ENCODE measurements at places on chromosomes 5 and 9.

- DNase-seq: no peak
Measured at GRCh38 chr9:101594796-101595195, at the start of gene PPP3R2. PPP3R2 (minus strand) TSS chr9:101594969; CDS start chr9:101594921, 48 bp downstream.

DNA sequence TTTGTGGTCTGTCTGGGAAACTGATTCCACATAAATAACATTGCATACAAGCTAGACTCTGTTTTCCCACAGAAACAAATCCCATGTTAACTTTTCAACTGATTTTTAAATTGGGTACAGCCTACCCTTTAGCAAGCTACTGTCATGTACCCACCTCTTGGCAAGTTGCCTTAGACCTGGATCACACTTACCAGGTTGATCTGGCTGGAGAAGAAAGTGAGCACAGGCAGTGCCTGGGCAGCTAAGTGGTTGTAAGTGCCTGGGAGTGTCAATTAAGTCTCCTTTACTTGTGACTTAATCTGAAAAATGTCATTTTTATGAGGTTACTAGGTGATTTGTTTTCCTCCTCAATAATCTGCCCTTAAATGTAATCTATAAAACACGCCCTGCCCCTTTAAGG is 336.4 kb downstream of the ARL15 start:
- no peak for DNase-seq

GRCh38 chr5:27140831-27141230 is 102.4 kb upstream of the CDH9 start:
- no peak for DNase-seq

DNA sequence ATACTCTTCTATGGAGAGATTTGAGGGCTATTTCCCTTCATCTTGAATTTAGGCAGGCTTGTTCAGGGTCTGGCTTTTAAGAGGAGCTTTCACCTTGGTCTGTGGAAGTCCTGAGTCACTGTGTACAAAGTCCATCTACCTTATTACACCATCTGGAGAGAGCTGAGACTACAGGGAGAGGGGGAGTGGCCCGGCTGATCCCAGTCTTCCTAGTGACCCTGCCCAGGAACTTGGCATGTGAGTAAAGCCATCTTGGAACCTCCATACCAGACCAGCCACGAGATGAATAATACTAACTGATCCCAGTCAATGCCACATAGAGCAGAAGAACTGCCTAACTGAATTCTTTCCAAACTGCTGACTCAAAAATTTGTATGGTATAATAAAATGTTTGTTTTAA is 8.4 kb upstream of the IL6ST start:
- no peak for DNase-seq

- DNase-seq: no peak
Measured at GRCh38 chr5:92979716-92980115, 601.3 kb downstream of the NR2F1-AS1 start.

- no peak for DNase-seq
Measured at GRCh38 chr9:127667127-127667844, 39.5 kb upstream of the CFAP157 start.

DNA sequence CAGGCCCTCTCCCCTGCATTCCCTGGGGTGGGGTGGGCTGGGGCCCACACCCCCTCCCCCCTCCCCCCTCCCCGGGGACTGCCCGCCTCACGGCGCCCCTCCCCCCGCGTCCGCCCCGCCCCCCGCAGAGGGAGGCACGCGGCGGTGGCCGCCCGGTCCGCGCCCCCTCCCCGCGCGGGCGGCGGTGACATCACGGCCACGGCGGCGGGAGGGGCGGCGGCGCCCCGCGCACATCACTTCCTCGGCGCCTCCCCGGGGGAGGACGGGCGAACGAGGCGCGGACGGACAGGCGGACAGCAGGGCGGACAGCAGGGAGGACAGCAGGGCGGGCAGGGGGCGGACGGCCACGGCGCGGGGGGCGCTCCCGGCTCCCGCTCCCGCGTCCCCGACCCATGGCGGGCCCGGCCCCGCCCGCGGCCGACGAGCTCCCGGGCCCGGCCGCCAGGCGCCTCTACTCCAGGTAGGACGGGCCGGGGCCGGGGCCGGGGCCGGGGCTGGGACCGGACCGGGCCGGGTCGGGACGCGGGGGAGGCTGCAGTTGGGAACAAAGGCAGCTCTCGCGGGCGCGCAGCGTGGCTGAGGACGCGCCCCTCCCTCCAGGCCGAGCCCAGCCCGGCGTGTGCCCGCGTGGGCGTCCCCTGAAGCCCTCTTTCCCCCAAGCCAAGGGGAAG is at the start of gene GPSM1:
GPSM1 (plus strand) TSS at position 236 of the 671 bp plus-strand sequence; CDS start at position 393, 157 bp downstream.
- peak; percentile 26 for DNase-seq

- DNase-seq: no peak
Measured at GRCh38 chr5:28344836-28345433, 1306.5 kb upstream of the CDH9 start.

GRCh38 chr9:83466351-83466750 is 71.8 kb downstream of the FRMD3 start:
- DNase-seq: no peak

GRCh38 chr5:9523090-9523823 is 22.6 kb downstream of the SEMA5A start:
- no peak for DNase-seq

- DNase-seq: no peak
Measured at GRCh38 chr5:27491047-27491446, 452.7 kb upstream of the CDH9 start.

Measured in fibroblast of skin of left quadriceps (primary cell).